ENCODE measurements at places on chromosomes 7 and 10. TPM values are rescaled to one million over a fixed set of nuclear protein-coding genes. Genes with fewer than 3 reads are reported as not detected.

NRG3 gene
- not detected for total RNA-seq

MAGI2 gene
- total RNA-seq = 0.22 TPM

PLXNA4 gene
- 6.5 TPM for total RNA-seq

FIGNL1 gene
- 10.3 TPM for total RNA-seq

TMEM26 gene
- total RNA-seq = not detected

Data from T-cell (primary cell).